ENCODE measurements at places on chromosomes 13 and 19. TPM values are rescaled to one million over a fixed set of nuclear protein-coding genes. Genes with fewer than 3 reads are reported as not detected.

Gene SERP2
- total RNA-seq = 1.8 TPM

Gene SHISA2
- total RNA-seq = 71.5 TPM

Gene ADPRHL1
- total RNA-seq = 1.5 TPM

Gene FARSA
- total RNA-seq = 45.8 TPM

Gene PCP2
- total RNA-seq = not detected

Gene ERICH4
- not detected for total RNA-seq

Gene C1QTNF9B
- total RNA-seq = not detected

Gene TMEM259
- 182 TPM for total RNA-seq

Gene KLK14
- not detected for total RNA-seq

Gene KASH5
- total RNA-seq = 0.26 TPM

Gene ZNF320
- 34.7 TPM for total RNA-seq

Gene ZNF492
- not detected for total RNA-seq

Gene RINL
- 5.6 TPM for total RNA-seq
